ENCODE measurements at places on chromosomes 5 and 9.

GRCh38 chr9:91047993-91048607 lies 246.5 kb downstream of the SYK start:
- DNase-seq = no peak

- DNase-seq = peak; percentile 20
These were observed 42.8 kb downstream of the TIMD4 start for GRCh38 chr5:156920042-156920860.

- DNase-seq = no peak
These were observed 274.3 kb downstream of the CDH18 start for GRCh38 chr5:19713740-19714139.

- no peak for DNase-seq
These were observed 26.2 kb downstream of the GNAQ start for GRCh38 chr9:78005231-78006002.

DNA sequence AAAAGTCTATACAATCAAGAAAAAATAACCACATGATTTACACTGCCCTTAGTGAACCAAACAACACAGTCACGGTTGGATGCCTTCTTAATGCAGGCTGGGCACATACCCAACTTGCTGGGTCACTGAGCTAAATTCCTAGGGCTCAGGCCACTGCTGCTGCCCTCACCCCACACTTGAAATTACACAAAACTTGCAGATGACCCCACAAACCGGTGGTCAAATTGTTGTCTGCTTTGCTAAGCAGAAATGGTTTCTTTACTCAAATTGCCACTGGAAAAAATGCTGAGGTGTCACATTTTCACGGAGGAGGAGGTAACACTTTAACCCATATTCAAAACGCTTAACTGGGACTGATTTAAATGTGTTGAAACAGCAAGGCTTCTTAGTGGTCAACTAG lies 62.4 kb downstream of the HMHB1 start:
- no peak for DNase-seq

DNA sequence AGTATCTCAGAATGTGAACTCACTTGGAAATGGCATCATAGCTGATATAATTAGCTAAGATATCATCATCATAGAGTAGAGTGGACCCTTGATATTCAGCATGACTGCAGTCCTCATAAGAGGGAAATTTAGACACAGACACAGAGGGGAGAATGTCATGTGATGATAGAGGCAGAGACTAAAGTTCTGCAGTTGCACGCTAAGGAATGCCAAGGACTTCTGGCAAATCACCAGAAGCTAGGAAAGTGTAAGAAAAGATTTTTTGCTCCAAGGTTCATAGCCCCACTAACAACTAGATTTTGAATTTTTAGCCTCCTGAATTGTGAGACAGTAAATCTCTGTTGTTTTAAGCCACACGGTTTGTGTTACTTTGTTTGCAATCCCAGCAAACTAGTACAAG lies 612.6 kb upstream of the ST8SIA4 start:
- DNase-seq = no peak

DNA sequence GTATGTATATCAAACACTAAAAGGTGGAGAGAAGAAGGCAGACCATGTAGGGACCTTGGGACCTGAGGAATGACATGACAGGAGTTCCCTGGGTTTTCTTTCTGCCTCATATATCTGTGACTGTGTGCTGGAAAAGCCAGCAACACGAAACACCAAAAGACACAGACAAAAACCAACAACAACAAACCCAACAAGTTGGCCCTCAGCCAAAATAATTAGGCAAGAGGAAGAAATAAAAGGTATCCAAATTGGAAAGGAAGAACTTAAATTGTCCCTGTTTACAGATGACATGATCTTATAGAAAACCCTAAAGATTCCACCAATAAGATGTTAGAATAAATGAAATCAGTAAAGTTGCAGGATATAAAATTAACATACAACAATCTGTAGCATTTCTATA lies 21.7 kb downstream of the ABO start:
- no peak for DNase-seq

GRCh38 chr5:73176250-73176649 lies 3.3 kb downstream of the TMEM174 start:
- DNase-seq = no peak

DNA sequence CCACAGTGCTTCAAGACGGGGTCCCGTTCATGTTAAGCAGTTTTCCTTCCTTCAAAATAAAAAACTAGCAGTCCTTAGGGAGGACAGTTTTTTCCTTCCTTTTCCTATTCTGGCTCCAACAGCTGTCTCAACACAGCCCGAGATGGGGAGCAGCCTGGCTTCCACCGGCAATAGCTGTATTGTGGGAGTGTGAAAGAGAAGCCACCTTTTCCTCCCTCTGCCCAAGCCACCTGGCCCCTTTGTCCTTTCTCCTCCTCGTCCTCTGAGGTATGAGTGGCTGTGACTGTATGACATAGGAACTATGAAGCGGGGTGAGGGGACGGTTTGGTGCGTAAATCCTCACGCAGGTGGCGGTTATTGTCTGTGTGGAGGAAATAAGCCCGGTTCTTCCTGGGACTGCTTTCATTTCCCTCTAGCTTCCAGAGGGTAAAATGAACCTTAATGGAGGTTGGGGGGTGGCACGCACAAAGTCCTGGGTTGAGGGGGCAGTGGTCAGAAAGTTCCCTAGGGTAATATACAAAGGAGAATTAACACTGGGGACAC lies 292.0 kb upstream of the DMRT1 start:
- DNase-seq = no peak

DNA sequence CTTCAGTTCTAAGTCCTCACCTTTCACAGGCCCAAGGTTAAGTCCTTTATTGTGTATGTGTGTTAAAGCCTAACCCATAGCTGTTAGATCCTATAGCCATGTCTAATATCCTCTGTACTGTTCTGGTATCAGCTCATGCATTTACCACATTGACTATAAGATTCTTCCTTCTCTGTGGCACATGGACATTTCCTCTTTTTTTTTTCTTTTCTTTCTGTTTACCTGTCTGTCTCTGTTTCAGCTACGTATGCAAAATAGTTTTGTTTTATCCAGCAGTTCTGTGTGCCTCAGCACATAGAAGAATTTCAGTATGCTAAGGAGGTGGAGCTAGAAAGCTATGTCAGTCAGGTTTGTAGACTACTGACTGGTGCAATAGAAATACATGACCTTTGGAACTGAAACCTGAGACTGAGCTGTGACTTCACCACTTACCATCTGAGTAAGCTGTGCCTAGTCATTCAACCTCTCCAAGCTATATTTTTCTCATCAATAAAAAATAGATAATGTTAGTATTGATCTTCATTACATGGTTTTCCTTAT lies 155.6 kb upstream of the VLDLR start:
- DNase-seq = peak; percentile 76

DNA sequence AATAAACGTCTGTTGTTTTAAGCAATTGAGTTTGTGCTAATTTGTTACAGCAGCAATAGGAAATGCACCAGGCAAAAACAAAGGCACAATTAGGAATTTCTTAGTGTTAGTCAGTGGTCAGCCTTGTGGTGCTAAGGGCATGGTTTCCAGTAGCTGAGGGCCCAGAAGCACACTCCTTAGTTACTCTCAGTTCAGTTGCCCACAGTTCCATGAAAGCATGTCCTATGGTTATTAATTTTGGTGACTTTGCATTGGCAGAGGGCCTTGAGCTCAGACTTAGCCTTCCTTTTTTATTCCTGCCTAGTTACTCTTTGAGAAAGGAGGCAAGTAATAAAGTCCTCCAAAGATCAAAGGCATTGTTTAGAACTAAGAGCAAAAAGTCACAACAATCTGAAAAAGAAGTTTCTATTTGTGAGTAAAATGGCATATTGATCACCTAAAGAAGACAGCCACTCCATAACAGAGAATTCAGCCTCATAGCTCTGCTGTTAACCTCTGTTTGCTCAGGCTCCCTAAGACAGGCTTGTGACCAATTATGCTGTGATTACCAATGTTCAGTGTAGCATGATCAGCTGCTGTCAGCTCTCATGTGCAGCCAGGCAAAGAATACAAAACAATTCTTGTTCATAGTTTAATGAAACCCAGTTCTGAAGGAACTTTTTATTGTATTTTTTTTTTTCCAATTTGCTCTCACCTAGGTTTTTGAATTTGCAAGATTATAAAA lies 57.0 kb upstream of the MROH2B start:
- no peak for DNase-seq
